ENCODE measurements at places on chromosomes 1 and 21. TPM values are rescaled to one million over a fixed set of nuclear protein-coding genes. Genes with fewer than 3 reads are reported as not detected.

OR2L13 gene
- total RNA-seq = not detected

MAEL gene
- total RNA-seq = not detected

SLC45A1 gene
- 0.85 TPM for total RNA-seq

PAPPA2 gene
- 0.26 TPM for total RNA-seq

AK5 gene
- 4.6 TPM for total RNA-seq

RHD gene
- total RNA-seq = not detected

IL12RB2 gene
- total RNA-seq = not detected

AZIN2 gene
- 10.0 TPM for total RNA-seq

EFCAB14 gene
- total RNA-seq = 26.2 TPM

SH2D5 gene
- 1.7 TPM for total RNA-seq

SERPINC1 gene
- total RNA-seq = not detected

SPRR5 gene
- total RNA-seq = not detected

SOX13 gene
- 8.3 TPM for total RNA-seq

KMO gene
- not detected for total RNA-seq

SLC35F3 gene
- total RNA-seq = 4.0 TPM

ADORA1 gene
- 7.1 TPM for total RNA-seq

CD48 gene
- not detected for total RNA-seq

AIM2 gene
- total RNA-seq = 9.0 TPM

KRTAP19-3 gene
- not detected for total RNA-seq

TARDBP gene
- 85.0 TPM for total RNA-seq

A3GALT2 gene
- 1.1 TPM for total RNA-seq

ASPM gene
- 59.8 TPM for total RNA-seq

PDPN gene
- 0.80 TPM for total RNA-seq

SLC22A15 gene
- total RNA-seq = 4.7 TPM

MTF2 gene
- 20.2 TPM for total RNA-seq

KPRP gene
- not detected for total RNA-seq

ZSCAN20 gene
- total RNA-seq = 3.6 TPM

VWA5B1 gene
- total RNA-seq = not detected

HAO2 gene
- total RNA-seq = not detected

UBIAD1 gene
- 15.2 TPM for total RNA-seq

CFHR4 gene
- not detected for total RNA-seq

LCE6A gene
- not detected for total RNA-seq

CKS1B gene
- total RNA-seq = 226 TPM

ZYG11B gene
- total RNA-seq = 11.4 TPM

IRF6 gene
- total RNA-seq = 0.04 TPM

FGGY gene
- 8.4 TPM for total RNA-seq

SPRR3 gene
- total RNA-seq = not detected

CSDE1 gene
- 403 TPM for total RNA-seq

PLD5 gene
- 0.05 TPM for total RNA-seq
